ENCODE measurements at places on chromosomes 12 and 14.

GRCh38 chr14:30355431-30355913 is 203.5 kb upstream of the G2E3 start:
- no peak for DNase-seq

DNA sequence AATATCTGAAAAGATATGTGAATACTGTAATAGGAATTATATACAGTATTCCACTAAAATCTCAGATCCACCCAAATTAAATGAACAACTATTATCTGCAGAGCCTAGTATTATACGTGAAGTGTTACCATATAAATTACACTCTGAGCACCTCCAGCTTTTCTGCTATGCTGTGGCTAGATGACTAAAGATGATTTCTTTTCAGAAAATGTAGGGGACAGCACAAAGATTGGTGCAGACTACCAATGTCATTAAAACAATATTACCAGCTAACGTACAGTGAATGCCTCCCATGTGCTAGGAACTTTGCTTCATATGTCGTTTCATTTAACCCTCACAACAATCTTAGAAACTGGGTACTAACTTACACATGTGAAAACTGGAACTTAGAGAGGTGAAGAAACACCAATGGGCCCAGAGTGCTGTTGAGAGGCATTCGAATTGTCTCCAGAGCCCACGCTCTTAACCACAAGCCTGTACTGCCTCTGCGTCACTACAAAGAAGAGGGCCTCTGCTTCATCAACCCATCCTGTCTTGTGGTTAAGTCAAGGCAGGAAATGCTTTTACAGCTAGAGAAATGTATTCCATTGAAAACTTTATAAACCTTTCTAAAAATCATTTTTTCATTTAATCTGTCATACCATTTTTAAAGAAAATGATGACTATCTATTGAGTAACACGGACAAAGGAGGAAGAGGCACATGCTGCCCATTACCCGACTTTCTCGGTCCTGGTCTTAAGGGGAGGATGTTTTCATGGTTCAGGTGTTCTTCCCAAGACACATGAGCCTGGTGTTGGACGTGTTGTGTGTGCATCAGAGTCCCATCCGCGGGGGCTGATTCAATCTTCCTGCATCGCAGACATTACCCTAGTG is 1.3 kb downstream of the GPR65 start:
- no peak for DNase-seq

DNA sequence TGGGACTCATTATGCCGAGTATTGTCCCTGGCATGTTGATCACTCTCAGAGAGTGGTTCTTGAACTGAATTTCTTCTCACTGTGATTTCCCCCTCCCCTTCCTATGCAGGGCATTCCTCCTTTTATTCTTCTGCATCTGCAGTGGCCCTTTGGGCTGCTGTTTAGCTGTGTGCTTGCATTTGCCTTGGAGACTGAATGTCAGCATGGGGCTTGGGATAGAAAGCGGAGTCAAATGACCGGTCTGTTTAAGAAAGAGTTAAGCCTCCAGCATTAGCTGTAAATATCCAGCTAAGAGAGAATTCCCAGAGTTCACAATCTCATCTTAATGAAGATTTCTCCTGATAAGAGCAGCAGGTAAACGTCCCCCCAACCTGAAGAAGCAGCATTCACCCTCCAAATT is 65.6 kb upstream of the RMST start:
- DNase-seq, result no peak

GRCh38 chr12:90102957-90103652 is 394.5 kb upstream of the ATP2B1 start:
- no peak for DNase-seq

GRCh38 chr14:102317564-102318248 is 1.8 kb upstream of the ZNF839 start:
- DNase-seq, result no peak

GRCh38 chr14:35292770-35293561 is 784 bp downstream of the PSMA6 start:
- no peak for DNase-seq

DNA sequence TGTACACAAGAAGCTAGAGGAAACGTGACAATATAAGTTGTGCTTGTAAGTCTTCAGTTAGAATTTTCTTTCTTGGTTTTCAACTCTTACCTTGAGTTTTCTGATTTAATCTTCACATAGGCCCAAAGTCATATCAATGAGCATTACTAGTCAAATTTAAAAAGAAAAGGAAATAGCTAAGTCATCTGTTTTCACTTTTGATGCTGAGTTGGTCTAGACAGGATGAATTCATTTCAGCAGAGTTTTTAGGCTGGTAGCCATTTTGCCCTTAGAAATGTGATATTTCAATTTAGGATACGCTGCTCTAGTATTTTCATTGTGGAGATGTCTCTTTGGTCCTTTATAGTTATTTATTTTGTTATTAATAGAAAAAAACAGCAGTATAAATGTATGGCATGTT is 44.6 kb upstream of the KRAS start:
- DNase-seq, result no peak

GRCh38 chr12:120825337-120825736 is 78.8 kb downstream of the SPPL3 start:
- no peak for DNase-seq

DNA sequence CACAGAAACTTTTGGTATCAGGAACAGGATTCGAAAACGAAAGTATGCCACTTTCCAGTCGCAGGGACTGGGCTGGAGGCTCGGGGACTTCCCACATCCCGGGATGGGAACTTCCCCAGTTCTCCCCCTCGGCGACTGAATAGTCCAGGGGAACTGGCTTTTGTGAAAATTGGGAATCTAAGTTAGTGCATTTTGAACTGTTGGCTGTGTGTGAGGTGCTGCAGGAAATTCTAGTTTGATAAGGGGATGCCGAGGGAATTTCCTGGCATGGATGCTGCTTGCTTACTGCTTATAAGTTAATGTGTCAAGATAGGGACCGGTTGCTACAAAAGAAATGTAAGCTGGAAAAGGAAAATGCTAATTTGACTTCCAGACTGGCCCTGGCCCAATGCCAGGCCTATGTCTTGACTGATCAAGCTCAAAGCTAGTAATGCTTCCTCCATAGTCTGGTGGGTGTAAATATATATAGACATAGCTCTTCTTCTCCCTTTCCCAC is 73.4 kb upstream of the EIF5 start:
- no peak for DNase-seq

- no peak for DNase-seq
These were observed 18.6 kb upstream of the TMEM106C start for GRCh38 chr12:47944685-47945340.

DNA sequence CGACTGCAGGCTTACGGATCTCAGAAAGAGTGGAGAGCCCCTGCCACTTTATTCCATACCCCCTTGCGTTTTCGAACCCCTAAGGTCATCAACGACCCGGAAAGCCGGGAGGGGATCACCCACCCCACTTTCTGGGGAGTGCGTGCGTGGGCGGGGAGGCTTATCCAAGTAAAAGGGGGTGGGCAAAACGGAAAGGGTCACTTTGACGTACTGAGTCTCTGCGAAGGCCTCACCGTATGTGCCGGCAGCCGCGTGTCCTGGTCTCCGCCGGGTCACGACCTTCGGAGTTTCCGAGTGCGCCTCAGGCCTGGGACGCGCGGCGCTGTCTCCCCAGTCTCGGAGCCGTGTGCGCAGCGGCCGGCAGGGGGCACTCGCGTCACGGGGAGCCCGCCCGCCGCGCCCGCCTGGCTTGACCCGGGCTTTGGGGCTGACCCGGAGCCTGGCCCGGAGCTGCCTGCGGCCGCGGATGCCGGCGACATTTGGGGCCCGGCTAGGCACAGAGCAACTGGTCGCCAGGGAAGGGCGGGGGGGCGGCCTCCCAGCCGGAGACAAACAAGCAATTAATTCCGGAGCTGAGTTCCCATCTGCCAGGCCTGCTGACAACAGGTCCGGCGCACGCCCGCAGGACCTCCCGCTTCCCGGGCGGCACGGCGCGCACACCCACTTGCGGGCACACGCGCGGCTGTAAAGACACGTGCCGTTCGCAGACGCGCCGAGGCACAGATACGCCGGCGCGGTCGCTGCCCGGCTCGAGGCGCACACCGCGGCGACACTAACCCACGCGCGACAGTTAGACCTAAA is 890 bp upstream of the KIF26A start:
- peak; percentile 67 for DNase-seq

DNA sequence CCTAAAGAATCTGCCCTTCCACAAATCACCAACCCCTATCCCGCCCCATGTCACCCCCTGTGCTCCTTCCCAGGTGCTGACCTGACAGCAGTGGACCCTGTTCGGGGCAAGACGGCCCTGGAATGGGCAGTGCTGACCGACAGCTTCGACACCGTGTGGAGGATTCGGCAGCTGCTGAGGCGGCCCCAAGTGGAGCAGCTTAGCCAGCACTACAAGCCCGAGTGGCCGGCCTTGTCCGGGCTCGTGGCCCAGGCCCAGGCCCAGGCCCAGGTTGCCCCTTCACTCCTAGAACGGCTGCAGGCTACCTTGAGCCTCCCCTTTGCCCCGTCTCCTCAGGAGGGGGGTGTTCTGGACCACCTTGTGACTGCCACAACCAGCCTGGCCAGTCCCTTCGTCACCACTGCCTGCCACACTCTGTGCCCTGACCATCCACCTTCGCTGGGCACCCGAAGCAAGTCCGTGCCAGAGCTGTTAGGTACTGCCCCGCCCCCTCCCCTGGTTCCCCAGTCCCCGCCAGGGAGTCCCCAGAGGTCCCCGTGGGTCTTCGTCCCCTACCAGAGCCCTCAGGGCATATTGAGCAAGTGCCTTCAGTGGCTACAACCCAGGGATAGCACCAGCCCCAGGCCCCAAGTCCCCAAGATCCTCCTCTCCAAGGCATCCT is 2.7 kb downstream of the ANKRD33 start:
- no peak for DNase-seq

GRCh38 chr12:125249066-125249824 is 184.0 kb downstream of the AACS start:
- no peak for DNase-seq
